CD4-positive, alpha-beta T cell treated with Interleukin-1 beta for 1 hour (primary cell): ENCODE measurements at places on chromosomes 12 and 14.

DNA sequence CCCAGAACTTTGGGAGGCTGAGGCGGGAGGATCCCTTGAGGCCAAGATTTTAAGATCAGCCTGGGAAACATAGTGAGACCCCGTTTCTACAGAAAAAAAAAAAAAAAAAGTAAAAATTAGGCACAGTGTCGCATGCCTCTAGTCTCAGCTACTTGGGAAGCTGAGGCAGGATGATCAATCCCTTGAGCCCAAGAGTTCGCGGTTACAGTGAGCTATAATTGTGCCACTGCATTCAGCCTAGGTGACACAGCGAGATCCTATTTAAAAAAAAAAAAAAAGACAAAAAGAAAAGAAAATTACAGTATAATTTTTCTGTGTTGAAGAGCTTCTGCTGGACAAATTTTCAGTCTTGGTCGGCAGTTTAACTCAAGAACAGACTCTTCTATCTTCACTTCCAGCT lies 133.9 kb upstream of the FGD4 start:
- no peak for DNase-seq

GRCh38 chr12:3827301-3828000 lies 45.7 kb downstream of the PARP11 start:
- DNase-seq = no peak

GRCh38 chr14:70794294-70794693 lies 15.0 kb downstream of the MAP3K9 start:
- no peak for DNase-seq

DNA sequence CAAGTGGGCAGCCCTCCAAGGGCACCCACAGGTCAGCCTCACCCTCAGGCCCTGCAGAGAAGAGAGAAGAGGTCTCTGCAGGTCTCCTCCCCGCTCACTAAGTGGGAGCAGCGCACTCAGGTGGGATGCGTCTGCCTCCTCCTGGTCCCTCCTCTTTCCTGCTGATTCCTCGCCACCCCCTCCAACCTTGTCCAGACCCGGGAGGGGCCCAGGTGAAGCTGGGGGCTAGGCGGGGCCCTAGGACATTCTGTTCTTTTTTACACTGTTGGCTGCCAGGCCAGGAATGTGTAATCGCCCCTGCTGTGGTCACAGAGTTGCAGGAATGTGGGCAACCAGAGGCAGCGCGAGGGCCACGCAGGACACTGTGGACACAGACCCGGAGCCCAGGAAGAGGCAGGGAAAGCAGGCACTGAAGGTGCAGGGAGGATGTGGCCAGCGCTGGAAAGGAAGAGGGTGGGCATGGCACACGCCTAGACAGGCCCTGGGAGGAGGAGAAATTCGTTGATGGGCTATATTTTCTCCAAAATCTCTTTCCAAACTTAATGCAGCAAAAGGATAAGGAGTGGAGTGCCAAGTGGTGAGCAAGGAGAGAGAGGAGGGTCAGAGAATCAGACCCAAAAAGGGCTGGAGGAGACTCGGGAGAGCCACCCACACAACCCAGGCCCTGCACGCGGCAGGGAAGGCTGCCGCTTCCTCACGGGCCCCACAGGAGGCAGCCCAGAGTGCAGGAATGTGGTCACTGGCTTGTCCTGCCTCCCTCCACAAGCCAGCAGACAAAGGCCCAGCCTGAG lies 911 bp upstream of the SCNN1A start:
- no peak for DNase-seq

DNA sequence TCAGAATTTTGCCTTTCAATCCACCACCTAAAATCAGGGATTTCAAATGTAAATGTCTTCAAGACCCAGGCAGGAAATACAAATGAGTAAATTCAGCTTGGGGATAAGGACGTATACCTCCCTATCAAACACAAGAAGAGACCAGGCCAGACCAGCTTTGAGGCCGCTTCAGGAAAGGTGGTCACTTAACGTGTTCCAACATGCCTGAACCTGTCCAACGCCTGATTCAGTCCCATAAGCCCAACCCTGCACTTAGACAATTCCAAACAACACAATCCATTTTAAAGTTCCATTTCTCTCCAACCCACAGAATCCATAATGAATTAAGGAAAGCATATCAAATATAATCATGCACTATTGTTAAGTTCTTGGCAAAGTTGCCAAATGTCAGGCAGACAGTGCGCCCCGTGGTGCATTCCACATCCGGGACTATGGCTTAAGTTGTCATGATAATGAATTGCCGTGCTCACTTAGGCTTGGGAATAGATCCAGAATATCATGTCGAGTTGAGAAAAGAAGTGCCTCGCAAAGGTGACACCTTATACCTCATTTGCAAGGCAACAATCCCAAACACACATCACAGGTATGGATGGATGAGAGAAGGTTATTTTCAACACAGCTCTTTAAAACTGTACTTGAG lies 35.5 kb downstream of the CCDC60 start:
- no peak for DNase-seq

DNA sequence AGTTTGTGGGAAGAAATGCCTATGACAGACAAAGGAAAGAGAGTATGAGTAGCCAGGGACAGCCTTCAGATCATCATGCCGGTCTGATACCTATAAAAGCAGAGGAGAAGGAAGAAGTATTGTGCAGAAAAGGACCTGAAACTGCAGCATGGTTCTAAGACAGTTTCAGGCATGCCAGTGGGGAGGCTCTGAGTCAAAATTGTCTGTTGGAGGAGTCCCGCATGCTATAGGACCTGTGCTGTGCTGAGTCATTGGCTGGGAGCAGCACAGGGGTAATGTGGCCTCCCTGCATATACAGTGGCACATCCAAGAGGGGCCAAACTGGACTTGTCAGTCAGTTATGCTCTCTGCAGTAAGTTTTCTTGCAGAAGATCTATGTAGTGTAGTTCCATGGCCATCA lies 40.7 kb downstream of the NEUROD4 start:
- no peak for DNase-seq

DNA sequence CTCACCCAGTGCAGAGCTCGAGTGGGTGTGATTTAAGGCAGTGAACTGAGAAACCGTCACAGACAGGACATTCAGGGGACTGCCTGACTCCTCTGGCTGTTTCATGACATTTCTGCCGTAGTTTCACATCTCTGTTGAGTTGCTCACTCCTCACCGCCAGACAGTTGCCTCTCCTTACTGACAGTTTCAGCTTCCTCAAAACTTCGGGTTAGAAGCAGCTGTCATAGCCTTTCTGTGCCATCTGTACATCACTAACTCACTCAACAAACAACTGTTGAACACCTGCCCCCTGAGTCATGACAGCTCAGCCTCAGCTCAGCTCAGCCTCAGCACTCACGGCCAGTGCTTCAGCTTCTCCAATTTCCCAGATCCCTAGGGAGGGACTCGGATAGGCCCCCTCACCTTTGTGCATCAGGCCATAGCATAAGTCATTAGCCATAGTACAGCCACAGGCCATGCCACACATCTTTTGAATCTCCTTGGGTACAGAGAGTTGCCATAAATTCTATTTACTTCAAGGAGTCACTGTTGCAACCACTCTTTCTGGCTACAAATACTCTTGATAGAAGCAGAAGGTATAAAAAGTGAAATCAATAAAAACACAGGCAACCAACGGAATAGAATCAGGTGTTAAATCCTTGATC lies 6.2 kb upstream of the SLC15A4 start:
- DNase-seq = peak; percentile 73

GRCh38 chr12:62898526-62898925 lies 36.4 kb downstream of the PPM1H start:
- no peak for DNase-seq

DNA sequence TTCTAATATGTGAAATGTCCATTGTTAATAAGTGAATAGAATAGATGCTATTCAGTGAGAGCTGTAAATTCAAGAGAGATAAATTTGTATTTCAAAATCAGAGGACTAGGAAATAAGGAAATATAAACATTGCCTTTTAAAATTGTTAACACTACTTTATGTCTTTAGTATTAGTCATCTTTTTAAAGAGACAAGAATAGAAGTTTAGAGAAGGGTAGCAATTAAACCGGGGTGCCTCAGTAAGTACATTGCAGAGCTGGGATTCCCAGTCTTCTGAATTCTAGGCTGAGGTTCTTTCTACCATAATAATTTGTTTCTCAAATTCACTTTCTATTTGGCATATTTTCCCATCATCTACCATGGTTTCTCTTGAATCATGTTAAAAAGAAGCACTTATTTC lies 498.6 kb downstream of the SLC16A7 start:
- no peak for DNase-seq

DNA sequence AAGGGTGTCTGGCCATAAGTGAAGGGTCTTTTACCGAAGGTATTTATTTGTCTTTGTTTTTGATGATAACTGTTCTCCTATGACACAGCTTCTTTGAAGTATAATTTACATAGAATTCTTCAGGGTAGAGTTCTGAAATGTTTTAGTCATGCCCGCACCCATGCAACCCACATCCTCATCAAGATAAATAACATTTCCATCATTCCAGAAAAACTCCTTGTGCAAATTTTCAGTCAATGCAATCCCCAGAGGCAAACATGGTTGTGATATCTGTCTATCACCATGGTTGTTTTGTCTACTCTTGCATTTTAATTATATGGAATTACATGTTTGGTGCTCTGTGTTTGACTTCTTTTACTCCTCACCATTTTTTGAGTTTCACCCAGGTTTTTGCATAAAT lies 837.8 kb downstream of the AACS start:
- no peak for DNase-seq
